ENCODE measurements at places on chromosomes 2 and 18.

- no peak for DNase-seq
Observed at GRCh38 chr2:202311823-202312388, 46.3 kb downstream of the NOP58 start.

GRCh38 chr2:241507430-241508239 is 749 bp downstream of the STK25 start:
- DNase-seq = no peak

DNA sequence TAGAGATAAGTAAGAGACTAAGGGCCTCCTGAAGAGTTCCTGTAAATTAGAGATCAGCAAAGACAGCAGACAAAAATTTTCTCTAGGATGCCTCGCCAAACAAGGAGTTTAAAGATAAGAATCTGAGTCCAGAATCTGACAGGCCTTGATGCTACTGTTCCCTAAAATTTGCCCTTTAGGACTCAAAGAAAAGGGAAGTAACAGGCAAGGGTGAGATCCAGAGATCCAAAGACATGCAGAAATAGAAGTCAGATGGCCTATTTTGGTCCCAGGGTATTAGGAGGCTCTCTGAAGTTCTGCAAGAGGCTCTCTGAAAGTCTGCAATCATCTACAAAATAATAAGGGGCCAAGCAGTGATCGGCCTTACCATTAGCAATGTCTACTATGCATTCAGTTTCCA is 33.0 kb downstream of the GALNT5 start:
- no peak for DNase-seq

- DNase-seq = no peak
Observed at GRCh38 chr2:157460384-157460837, 16.5 kb upstream of the CYTIP start.

Measured in cortex of kidney (tissue), 1 donor.